ENCODE measurements at places on chromosomes 4 and X.

GRCh38 chrX:6184900-6185515 lies 43.7 kb downstream of the NLGN4X start:
- no peaks in the 10 kb centered on the region for H3K27me3 ChIP-seq
- H3K36me3 ChIP-seq, result peaks cover 3% of the 10 kb centered on the region
- H3K27ac ChIP-seq, result no peak overlapping the region
- no peak for DNase-seq

- H3K36me3 ChIP-seq, result no peaks in the 10 kb centered on the region
- no peak overlapping the region for H3K27ac ChIP-seq
- H3K27me3 ChIP-seq, result no peaks in the 10 kb centered on the region
- H3K4me1 ChIP-seq, result no peaks in the 10 kb centered on the region
- H3K4me3 ChIP-seq, result no peak overlapping the region
- DNase-seq, result no peak
Observed at GRCh38 chr4:100895556-100896197, 377.9 kb upstream of the EMCN start.

- no peaks in the 10 kb centered on the region for H3K36me3 ChIP-seq
- peak within 1 kb of the TSS; percentile 65 for H3K4me3 ChIP-seq
- H3K27ac ChIP-seq, result no peak within 1 kb of the TSS
- no peak for DNase-seq
Observed at GRCh38 chrX:153411255-153411987, at the start of gene ZFP92. Gene ZFP92 (plus strand): TSS chrX:153411472. CDS start chrX:153418323, 6,851 bp downstream.

DNA sequence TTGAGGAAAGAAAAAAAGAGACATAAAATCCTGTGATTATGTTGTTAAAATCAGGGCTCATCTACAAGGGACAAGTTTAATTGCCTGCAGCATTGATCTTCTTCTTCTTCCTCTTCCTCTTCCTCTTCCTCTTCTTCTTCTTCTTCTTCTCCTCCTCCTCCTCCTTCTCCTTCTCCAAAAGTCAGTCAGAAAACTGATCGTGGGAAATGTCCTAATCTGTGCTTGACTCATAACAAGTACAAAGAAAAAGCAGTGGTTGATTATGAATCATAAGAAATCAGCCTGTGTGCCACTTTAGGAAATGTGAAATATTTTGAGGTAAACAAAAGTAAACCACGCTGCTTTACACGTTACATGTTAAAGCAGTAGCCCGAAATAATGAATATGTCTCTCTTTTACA lies 2.7 kb upstream of the ATP10D start:
- no peak for DNase-seq
- H3K36me3 ChIP-seq, result no peaks in the 10 kb centered on the region
- H3K27me3 ChIP-seq, result no peaks in the 10 kb centered on the region
- peaks cover 2% of the 10 kb centered on the region for H3K4me1 ChIP-seq
- no peak overlapping the region for H3K27ac ChIP-seq
- no peak overlapping the region for H3K4me3 ChIP-seq

GRCh38 chrX:97882306-97882705 lies 998.6 kb downstream of the RPA4 start:
- H3K27ac ChIP-seq, result no peak overlapping the region
- no peaks in the 10 kb centered on the region for H3K4me1 ChIP-seq
- no peak for DNase-seq
- no peaks in the 10 kb centered on the region for H3K36me3 ChIP-seq
- no peaks in the 10 kb centered on the region for H3K27me3 ChIP-seq
